ENCODE measurements at places on chromosomes 1 and 21. TPM values are rescaled to one million over a fixed set of nuclear protein-coding genes. Genes with fewer than 3 reads are reported as not detected.

DNA sequence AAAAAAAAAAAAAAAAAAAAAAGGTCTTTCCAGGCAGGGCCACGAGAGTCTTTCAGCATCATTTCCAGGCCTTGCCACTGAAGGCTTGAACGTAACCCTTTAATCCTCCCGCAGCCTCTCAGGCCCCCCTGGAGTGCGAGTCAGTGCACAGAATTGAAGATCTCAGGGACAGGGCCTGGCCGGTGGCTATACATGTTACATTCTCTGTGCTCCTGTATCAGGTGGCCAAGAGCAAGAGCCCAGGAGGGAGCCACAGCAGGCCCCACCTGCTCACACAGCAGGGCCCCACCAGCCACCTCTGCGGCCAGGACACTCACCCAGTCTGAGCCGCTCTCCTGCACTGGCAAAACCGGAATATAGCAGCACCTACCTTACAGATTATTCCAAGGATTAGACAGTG, 34.1 kb upstream of the SLC25A33 start:
- no peaks in the 10 kb centered on the region for H3K36me3 ChIP-seq
- no peaks in the 10 kb centered on the region for H3K4me1 ChIP-seq
- no peaks in the 10 kb centered on the region for H3K27me3 ChIP-seq
- no peak for DNase-seq
- no peak overlapping the region for H3K4me3 ChIP-seq

DNA sequence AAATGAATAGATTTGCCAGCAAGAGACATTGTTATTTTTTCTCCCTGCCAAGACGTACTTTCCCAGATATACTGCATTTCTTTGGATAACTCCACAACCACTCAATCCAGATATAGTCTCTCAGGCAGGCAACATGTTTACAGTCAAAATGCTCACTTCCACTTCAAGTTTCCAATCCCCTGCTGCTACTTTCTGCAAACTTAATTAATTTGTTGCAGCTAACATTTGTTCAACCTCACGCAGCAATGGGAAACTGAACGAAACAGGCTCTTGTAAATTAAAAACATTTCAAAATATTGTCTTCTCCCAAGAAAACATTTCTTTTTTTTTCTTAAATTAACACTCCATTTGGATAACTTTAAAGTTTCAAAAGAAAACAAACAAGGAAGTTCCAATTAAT, 45.7 kb upstream of the PROX1 start:
- H3K27me3 ChIP-seq: no peaks in the 10 kb centered on the region
- H3K36me3 ChIP-seq: no peaks in the 10 kb centered on the region
- no peak for DNase-seq
- H3K4me3 ChIP-seq: no peak overlapping the region
- H3K4me1 ChIP-seq: no peaks in the 10 kb centered on the region

SPATA45 gene
- not detected for total RNA-seq

LCE1E gene
- total RNA-seq: not detected

PGLYRP4 gene
- 3.9 TPM for total RNA-seq

CNR2 gene
- not detected for total RNA-seq

PKP1 gene
- total RNA-seq: 409 TPM
